ENCODE measurements at places on chromosomes 5 and 9.

GRCh38 chr9:130993303-130994030, 15.5 kb upstream of the LAMC3 start:
- no peak for DNase-seq

DNA sequence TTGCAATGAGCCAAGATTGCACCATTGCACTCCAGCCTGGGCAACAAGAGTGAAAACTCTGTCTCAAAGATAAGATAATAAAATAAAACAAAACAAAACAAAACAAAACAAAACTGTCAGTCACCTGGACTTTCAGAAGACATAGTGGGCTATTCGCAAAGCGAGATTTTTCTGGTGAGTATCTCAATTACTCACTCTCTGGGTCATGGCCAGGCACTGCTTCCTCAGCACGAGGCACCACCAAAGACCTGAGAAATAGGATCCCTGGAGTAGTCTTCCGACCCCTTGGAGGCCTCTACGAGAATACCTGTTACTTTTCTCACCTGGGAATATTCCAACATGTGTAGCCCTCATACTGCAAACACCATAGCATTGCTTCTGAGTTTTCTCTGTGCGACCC, 201.7 kb upstream of the ZNF618 start:
- no peak for DNase-seq

- peak; percentile 79 for DNase-seq
Measured at GRCh38 chr5:114418176-114419066, 56.6 kb downstream of the KCNN2 start.

DNA sequence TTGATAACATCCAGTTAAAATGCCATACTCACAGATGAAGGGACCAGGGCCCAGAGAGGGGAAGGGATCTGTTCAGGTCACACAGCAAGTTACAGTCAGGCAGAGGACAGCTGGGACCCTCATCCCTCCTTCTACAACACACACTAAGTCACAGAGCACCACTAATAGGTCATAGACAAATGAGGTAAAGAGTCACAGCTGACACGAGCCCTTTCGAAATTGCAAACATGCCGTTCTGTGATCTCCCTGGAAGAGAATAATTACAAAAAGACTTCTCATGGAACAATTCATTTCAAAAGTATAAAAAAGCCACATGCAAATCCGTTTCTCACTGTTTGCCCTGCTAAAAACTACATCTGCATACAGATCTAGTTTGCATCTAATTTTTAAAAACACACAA, 15.5 kb downstream of the IGFBPL1 start:
- no peak for DNase-seq

GRCh38 chr9:127066851-127067136, 55.6 kb downstream of the ANGPTL2 start:
- no peak for DNase-seq

- peak; percentile 66 for DNase-seq
Measured at GRCh38 chr5:56330806-56331205, 97.7 kb upstream of the ANKRD55 start.

Data from inflammatory macrophage (primary cell).